ENCODE measurements at places on chromosomes 7 and 10.
A peak's percentile ranks its signal among the peaks of the same experiment; 100 is the strongest.

GRCh38 chr10:44015702-44016500 is 367.2 kb upstream of the ZNF32 start:
- no peak for DNase-seq

DNA sequence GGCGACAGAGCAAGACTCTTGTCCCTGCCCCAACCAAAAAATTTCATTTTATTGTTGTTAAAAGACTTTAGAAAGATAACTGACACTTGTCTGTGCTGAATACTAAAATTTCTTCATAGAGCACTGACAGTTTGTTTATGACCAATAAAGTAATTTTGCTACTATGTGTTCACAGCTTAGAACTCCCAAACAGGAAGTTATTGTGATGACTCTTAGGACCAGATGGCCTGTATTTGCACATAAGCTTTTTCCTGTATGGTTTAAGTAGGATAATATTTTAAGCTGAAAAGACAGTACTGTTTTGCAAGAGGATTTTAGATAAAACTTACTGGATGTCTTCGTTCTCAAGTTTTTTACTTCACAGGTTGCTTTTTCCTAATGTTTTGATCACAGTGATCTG is 80.7 kb downstream of the MMRN2 start:
- DNase-seq, result no peak

DNA sequence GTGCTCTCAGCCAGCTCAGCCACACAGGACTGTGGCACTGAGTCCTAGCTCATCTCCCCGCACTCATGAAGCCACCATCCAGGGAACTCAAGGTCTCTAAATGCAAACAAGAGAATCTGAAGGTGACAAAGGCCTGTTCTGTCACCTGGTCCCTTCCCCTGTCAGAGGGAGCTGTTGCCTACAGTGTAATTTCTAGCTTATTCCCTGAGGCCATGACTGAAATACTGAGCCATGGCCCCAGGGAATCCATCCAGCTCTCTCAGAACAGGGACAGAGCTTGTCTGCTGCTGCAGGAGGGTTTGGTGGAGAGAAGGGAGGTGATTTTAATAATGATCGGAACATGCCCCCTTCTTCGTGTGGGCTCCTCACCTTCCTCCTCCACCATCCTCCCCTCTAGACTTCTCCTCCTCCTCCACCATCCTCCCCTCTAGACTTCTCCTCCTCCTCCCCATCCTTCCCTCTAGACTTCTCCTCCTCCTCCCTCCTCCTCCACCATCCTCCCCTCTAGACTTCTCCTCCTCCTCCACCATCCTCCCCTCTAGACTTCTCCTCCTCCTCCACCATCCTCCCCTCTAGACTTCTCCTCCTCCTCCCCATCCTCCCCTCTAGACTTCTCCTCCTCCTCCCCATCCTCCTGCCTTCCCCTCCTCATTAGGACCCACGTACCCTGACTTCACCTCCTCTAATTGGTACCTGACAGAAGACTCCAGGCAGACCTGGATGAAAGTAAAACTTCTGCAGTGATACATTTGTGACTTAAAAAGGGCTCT is 338.0 kb upstream of the MKI67 start:
- peak; percentile 66 for DNase-seq

DNA sequence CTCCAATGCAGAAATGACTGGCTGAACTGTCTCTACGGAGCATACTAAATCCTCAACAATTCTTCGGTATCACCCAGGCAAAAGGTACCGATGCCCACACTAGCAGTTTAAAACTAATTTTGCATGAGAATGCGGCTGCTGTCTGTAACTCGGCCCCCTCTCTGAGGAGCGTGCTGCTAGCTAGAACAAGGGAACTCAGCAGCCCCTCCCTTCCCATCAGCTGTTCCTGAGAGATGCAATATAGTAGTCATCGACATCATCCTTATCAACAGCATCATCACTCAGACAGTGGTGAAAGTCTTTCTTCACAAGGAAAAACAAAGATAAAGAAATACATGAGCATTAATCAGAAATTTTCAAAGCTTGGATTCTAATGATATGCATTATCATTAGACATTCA is 189.1 kb upstream of the FRMD4A start:
- no peak for DNase-seq

DNA sequence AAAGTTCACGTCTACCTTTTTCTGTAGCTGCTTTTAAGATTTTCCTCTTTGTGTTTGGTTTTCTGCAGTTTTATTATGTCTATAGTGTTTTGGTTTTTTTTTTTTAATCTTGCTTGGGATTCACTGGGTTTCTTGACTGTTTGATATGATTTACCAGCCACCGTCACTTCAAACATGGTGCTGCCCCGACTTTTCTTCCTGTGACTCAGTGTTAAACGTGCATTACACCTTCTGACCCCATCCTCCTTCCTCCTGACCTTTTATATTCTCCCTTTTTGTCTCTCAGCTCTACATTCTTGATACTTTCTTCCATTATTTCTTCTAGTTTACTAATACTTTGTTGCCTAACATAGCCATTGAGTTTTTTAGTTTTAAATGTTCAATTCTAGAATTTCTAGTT is 61.5 kb downstream of the GNA12 start:
- DNase-seq, result no peak

Measured in NCI-H187 treated with DMSO at 0.1 percent for 48 hours (cell line).